Activated T-helper 1 cell treated with anti-CD3 and anti-CD28 coated beads, Interleukin-2, amount 50 U/mL, for 16 hours (primary cell): ENCODE measurements at places on chromosomes 2 and 18.

GRCh38 chr2:219133976-219134375 lies 26.6 kb downstream of the NHEJ1 start:
- no peak for DNase-seq

DNA sequence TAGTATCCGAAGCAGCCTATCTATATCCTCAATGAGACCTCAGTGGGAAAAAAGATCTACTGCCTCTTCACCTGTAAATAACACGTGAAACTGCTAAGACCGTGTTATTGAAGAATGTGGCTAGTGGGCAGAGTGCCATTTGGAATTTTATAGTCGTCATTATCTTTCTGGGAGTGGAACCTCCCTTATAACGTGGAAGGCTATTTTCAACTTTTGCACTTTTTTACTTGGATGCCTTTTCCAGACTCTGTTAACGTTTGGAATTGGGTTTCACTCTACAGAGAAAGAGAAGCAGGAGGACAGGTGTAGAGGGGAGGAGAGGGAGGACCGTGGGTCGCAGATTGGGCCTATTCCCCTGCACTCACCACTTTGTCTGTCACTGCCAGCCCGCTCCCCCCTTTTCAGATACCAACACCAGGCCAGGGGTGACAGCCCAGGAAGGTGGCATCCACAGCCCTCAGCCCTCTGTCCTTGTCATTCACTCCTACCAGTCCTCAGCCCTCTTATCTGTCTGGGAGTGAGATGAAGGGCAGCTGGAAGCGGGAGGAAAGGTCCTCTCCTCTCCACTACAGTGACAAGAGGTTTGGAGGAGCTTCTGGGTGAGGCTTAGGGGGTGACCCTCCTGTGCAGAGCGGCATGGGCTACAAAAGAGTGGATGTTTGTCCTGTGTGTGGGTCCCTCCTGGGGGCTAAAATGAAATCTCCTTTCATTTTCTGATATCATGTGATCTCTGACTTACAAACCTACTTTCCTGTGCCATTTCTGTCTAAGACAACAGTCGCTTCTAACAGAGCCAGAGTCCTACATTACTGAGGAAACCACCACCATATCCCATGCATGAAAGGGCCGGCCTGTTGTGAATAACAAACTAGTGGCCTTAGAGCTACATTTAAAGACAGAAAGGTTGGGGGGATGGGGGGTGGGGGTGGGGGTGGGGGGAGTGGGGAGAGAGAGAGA lies 23.9 kb upstream of the CEP68 start:
- DNase-seq: no peak

GRCh38 chr2:165610591-165611029 lies 141.1 kb downstream of the CSRNP3 start:
- DNase-seq: no peak

DNA sequence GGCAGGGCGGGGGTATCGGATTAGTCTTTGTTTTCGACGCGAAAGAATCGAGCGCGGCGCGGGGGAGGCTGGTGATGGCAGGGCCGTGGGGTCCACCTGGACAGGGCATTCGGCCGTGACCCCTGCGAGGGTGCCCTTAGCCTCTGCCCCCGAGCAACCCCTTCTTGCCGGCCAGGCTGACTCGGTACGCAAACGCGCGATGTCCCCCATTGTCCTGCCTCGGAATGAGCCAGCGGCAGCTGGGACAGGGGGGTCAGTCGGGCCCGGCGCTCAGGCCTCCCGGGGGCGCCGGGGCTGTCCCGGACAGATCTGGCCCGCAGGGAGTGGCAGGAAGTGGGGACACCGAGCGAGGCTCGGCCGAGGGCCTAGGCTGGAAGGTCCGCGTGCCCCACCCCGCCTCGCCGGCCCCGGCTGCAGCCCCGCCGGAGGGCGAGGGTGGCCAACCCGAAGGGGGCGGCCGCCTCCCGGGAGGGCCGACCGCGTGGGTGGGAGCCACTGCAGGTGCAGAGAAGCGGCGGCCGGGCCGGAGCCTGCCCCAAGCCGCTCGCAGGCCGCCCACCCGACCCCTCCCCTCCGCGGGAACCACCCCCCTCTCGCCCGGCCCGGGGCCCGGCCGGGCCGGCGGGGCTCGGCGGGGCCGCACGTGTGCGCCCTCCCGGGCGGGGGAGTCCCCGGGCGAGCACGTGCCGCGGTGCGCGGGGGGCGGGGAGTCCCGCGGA lies at the start of gene TET3:
TET3 (plus strand) TSS at position 708 of the 719 bp plus-strand sequence. CDS start 1,494 bp downstream, outside the sequence.
- peak; percentile 53 for DNase-seq

- no peak for DNase-seq
Measured at GRCh38 chr2:23114299-23114698, 270.7 kb upstream of the KLHL29 start.

- DNase-seq: no peak
Measured at GRCh38 chr2:241649404-241649803, 11.9 kb downstream of the ATG4B start.

GRCh38 chr2:48984922-48985321 lies 169.4 kb downstream of the FSHR start:
- DNase-seq: no peak

DNA sequence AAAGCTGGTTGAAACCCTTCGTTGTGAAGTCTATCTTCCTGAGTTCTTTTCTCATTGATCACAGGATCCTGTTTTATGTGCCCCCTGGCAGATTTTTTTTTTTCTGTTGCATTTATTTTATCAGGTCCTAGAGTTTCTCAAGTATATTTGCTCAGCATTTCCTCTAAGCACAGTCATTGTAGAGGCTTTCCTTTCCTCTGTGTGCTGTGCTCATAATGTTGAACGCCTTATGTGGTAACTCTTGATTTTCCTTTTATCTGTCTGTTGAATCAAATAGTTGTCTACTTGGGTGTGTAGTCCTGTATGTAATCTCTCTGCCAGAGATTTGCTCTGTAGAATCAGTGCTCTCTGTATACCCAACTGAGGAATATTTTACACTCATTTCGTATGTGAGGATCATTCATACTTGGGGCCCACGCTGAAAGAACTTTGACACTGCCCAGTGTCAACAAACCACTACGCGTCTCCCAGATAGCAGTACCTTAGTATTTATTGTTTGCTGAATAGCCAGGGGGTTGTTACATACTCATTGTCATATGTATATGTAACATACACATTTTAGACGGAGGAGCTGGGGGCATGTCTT lies 118.2 kb downstream of the CTNNA2 start:
- no peak for DNase-seq

DNA sequence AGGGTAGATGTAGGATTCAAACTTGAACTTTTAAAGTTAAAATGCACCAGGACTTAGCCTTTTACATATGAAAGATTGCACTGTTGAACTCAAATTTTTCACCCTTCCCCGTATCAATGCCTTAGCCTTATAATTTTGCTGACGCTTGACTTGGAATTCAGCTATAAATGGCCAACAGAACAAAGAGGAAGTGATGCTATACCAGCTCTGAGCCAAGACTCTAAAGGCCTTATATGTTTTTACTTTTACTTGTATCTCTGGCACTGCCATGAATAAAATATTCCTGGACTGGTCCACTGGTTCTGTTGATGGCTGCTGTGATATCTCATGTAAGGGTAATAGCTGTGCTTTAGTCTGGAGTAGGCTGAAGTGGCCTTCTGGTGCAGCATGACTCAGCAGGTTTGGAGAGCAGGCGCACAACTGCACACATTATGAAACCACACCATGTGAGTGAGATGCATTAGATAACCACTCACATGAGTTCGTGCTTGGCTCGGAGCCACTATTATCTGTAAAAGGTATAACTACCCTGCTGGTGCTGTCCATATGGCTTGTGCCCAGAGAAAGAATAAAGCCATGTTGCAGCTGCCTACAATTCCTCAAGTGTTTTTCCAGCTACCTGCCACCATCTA lies 8.4 kb upstream of the IER3IP1 start:
- DNase-seq: no peak

DNA sequence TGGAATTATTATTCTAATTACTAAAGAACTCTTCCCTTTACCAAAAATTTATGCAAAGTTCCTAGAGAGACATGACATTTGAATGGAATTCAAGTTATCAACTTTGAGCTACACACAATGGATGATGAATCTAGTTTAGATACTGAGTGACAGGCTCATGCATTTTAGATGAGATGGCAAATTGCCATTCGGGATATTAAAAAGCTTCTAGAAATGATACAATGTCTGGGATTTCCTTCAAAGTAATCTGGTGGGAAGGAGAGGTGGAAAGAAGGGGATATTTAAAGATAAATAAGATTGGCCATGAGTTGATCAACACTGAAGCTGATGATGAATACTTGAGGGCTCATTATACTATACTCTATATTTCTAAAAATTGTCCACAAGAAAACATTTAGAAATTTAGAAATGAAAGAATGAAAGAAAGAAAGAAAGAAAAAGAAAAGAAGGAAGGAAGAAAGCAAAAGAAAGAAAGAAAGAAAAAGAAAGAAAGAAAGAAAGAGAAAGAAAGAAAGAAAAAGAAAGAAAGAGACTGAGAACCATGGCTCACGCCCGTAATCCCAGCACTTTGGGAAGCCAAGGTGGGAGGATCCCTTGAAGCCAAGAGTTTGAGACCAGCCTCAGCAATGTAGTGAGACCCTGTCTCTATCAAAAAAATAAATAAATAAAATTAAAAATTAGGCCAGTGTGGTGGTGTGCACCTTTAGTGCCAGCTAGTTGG lies 62.6 kb upstream of the NEDD4L start:
- DNase-seq: no peak

DNA sequence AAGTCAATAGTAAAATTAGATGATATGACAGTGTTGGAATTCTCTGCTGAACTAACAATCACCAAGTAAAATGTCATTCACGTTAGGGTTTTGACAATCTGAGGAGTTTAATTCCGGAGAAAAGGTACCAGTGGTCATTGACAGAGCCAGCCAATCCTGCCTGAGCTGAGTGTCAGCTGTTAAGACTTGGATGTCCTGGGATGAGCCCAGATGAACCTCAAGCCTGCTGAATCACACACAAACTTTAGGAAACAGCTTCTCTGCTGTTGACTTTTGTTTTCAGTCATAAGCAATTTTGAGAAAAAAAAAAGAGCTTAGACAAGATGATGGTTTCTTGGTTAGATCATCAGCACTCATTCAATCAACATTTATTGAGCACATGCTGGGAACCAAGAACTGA lies 600.0 kb upstream of the SLC39A10 start:
- no peak for DNase-seq

GRCh38 chr18:136433-136832 lies 21.9 kb upstream of the USP14 start:
- no peak for DNase-seq

DNA sequence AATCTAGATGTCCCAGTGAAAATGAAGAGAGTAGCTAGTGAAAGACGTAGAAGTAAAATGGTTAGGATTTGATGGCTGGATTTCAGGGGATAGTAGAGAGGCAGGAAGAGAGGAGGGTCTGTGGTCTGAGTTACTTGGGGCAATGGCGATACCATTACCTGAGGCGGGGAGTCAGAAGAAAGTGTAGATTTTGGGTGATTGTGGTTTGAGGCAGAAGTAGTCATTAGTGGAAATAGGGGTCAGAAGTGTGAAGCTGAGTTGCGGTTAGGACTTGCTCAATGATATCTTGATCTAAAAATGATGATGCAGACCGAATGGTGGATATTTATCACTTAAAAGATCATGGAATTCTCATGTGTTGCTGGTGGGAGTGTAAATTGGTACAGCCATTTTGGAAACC lies 41.0 kb downstream of the CEP192 start:
- DNase-seq: no peak

DNA sequence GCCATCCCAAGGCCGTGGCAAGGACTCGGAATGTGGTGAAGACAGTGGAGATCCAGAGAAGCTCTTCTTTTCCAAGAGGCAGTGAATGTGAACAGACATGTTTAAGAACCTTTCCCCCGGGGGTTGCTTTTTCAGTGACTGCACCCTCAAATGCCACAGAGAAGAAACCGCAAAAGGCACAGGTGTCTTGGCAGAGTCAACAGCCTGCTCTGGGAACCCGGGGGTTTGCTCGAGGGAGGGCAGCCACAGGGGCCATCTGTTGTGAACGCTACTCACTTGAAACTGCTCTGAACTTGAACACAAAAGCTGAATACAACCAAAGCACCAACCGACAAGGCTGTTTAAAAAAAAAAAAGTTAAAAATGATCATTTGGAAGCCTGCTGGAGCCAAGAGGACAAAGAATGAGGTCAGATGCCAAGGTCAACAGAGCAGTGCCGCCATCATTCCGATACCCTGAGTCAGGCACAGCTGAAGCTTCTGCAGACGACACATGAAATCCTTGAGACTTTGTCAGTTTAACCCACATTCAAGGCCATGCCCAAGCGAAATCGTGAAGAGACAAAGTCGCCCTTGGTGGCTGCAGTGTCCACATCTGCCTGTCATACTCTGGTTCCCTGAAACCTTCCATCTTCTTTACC lies 47.4 kb downstream of the PSMG2 start:
- DNase-seq: no peak

DNA sequence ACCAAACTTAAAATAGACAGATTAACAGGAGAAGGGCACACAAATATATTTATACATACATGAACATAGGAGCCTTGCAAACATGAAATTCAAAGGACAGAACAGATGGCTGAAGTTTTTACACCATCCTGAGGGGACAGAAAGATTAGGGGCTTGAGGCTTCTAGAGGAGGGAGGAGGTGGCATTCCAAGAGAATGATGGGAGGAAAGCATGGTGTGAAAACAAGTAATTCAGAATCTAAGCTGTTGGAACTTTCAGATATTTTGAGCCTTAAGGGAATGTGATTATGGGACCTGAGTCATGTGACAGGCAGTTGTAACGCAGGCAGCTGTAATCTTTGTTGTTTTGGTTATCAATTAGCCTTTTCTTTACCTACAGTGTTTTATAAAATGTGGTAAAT lies 225.2 kb upstream of the SPOPL start:
- no peak for DNase-seq

- DNase-seq: no peak
Measured at GRCh38 chr18:36459203-36459602, 161.7 kb downstream of the FHOD3 start.

GRCh38 chr2:168156661-168157060 lies 90.7 kb downstream of the STK39 start:
- no peak for DNase-seq

DNA sequence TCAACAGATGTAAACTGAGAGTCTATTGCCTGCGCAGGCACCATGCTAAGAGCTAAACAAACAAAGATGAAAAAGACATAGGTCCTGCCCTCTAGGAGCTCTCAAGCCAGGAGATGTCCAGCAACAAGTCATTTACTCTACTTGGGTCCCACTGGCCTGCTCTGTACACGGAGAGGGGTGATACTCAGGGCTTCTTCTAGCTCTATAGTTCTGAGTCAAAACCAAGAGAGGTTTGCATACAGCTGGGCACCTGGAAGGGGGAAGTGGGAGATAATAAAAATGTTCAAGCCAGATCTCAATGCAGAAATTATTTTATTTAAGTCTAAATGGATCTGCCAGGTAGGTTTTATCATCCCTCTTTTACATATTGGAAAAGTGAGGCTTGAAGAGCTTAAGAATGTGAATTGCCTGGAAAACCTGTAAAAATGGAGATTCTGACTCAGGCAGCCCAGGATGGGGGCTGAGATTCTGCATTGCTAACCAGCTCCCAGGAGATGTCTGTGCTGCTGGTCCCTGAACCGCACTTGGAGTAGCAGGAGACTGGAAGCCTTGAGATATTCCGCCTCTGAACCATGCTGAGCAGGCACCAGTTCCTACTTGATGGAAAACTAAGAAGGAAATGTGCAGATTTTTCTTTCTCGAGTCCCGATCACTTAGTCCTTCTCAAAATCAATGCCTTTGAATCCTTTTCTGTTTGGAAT lies 201.1 kb downstream of the PRKCE start:
- no peak for DNase-seq

- DNase-seq: no peak
Measured at GRCh38 chr2:156401861-156402260, 34.3 kb upstream of the GPD2 start.
